Stimulated activated CD4-positive, alpha-beta T cell treated with anti-CD3 and anti-CD28 coated beads, Interleukin-4, amount 100 ng/mL, for 1 hour (primary cell): ENCODE measurements at places on chromosomes 11 and 22.

DNA sequence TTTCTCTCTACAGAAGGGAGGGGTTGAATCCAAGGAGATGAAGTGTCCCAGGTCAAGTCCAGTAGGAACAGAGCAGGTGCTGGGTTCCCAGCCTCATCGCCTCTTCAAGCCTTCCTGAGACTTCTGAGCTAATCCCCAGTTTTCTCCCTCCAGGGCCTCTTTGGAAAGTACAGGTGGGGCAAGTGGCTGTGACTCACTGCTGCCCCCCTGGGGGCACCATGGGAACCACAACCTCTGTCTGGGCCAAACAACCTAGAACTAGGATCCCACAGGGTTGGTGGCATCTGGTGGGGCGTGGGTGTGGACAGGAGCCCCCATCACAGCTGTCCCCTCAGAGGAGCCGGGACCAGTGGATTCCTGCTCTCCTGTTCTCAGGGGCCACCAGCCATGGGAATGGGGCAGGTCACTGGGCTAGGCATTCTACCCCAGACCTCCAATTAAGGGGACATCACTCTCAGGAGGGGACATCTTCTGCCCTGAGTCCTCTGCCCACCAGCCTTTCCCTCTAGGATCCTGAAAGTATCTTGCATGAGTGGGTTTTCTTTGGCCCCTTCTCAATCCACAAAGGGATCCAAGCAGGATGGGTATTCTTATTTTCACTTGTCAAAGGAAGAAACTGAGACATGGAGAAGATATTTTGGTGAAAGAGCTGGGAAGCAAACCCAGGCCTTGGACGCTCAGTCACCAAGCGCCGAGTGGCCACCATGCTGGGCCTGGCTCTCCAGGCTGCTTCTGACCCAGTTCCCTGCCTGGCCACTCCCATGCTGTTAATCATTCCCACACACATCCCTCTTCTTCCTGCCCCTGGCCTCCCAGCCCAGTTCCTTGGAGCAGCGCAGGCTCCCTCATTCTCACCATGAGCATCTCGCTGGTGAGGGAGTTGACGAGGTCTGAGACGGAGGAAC is 23.8 kb downstream of the LRRC10B start:
- DNase-seq: peak; percentile 45

- no peak for DNase-seq
Observed at GRCh38 chr11:77409046-77409445, 64.8 kb downstream of the PAK1 start.

GRCh38 chr22:33635766-33636165 is 284.5 kb downstream of the LARGE1 start:
- DNase-seq: no peak

- no peak for DNase-seq
Observed at GRCh38 chr11:61951484-61952135, 1.5 kb downstream of the BEST1 start.

DNA sequence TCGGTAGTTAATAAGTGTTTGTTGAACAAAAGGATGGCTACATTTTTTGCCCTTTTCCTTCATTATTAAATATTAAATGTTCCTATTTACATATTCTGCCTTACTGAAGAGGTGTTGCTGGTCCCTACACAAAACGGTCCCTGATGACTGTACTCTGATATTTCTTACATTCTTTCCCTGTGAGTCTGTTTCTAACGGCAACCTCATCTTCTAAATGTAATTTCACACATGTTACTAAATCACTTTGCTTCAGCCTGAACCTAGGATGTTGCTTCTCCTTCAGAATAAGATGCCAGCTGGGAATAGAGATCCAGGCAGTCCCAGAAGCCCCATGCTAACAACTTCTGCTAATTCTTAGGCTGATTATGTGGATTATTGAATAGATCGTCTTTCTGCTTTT is 50.3 kb downstream of the SPON1 start:
- no peak for DNase-seq

DNA sequence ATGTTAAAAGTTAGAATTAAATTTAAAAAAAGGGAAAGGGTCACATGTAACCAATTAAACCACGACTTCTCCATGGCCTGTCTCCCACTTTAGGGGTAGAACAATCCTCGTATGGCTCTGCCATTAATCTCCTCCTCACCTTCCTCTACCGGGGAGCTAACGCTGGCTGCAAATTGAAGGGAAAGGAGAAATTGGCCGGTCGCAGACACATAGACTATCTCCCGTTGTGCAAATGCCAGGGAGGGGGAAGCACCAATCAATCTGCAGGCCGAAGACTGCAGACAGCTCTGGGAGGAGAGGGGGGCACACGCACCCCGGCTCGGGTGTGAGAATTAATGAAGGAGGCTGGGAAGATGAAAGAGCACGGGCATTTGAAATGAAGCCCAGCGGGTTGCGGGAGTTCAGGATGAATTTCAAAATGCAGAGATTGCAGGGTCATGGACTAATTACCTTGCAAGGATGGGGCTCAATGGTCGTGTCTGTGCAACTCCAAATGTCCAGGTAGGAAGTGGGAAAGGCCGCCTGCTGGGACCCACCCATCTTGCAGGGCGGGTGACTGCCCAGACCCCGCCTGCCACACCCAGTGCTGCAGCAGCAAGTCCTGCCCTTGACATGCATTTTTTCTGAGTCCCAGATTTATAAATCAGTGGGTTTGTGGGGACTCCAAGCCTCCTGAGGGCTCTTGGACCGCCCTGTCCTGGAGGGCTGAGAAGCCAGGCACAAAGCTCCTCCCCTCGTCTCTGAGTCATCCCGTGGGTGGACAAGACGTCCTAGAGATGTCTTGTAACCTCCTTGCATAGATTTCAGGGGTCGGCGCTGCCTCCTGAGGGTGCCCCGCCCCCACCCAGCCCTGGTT is 534.2 kb downstream of the TBC1D22A start:
- DNase-seq: no peak

DNA sequence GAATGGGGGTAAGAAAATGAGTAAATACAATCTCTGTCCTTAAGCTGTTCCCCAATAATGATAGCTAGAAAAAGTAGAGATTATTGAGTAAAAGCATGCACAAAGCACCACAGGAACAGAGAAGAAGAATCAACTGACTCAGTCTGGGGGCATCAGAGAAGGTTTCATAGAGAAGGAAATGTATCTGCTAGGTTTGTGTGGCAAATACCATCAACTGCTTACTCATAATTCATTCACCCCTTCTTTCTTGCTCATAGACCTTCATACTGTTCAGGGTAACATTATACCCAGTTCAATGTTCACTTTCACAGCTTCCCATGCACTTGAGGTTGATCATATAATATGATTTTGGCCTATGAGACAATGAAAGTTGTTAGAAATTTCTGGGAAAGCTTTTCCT is 85.2 kb upstream of the SCUBE2 start:
- no peak for DNase-seq

- DNase-seq: no peak
Observed at GRCh38 chr22:24444729-24445466, 17.5 kb downstream of the ADORA2A start.

DNA sequence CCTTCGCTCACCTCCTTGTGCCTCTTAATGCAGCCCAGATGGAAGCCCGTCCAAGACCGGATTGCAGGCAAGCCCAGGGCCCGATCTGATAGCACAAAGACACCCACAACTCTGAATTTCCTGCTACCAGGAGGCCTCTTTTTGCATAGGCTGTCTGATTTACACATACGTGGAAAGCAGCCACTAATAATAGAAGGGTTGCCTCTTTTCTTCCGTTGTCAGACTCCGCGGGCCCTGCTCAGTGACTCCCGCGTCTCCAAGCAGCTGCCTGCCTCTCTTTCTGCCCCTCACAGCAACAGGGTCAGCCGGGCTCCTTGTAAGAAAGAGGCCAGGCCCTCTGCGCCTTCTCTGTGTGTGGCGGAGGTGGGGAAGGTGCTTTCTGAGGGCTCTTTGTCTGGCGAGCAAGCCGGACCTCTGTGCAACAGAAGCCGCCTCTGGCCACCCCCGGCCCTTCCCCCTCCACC is 26.7 kb downstream of the FLI1 start:
- DNase-seq: peak; percentile 39

GRCh38 chr11:64114231-64114630 is 51.7 kb downstream of the MACROD1 start:
- DNase-seq: no peak

DNA sequence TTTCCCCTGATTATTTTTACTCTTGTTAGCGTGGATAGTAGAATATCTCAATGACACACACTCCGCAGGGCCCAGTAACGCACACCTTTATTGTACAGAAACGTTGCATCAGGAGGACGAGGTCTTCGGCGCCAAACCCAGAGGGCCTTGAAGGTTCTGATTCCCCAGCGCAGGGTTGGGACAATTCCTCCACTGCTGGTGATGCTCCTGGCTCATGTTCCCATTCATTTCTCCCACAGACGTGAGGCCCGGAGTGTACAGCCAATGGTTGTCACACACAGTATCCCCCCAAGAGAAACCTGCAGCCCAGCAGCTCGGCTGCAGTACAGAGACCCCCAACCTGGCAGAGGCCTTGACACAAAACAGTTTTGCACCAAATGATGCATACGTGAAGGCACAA is 6.1 kb upstream of the ANO1 start:
- DNase-seq: no peak

- DNase-seq: peak; percentile 8
Observed at GRCh38 chr11:35619855-35620640, 1.8 kb downstream of the FJX1 start.

GRCh38 chr11:1060852-1061616 is 13.6 kb upstream of the MUC2 start:
- DNase-seq: no peak

DNA sequence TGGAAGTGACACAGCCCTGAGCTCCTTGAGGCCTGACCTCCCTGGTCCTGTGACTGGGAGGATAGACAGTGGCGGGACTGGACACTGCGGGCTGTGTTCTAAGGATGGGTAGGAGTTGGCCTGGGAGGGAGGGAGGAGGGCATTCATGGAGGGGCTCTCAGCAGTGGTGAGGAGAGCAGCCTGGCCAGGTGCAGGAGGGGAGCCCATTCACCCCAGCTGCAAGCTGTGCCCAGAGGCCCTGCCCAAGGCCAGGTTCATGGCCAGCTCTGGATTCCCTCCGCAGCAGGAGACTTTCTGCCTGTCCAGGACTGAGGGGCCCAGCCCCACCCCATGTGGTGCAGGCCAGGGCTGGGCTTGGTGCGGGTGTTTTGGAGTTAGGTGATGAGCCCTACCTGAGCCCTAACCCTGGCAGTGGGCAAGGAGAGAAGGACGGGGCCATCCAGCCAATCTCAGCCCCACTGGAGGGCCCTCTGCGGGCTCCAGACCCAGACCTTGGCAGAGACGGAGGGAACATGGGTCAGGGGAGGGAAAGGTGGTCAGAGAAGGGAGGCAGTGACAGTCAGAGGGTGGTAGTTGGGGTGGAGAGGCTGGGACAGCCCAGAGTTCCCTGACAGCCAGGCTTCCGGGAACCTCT is 26.8 kb downstream of the CACNA1I start:
- no peak for DNase-seq

GRCh38 chr22:23692598-23693291 is 1.9 kb downstream of the RGL4 start:
- no peak for DNase-seq

DNA sequence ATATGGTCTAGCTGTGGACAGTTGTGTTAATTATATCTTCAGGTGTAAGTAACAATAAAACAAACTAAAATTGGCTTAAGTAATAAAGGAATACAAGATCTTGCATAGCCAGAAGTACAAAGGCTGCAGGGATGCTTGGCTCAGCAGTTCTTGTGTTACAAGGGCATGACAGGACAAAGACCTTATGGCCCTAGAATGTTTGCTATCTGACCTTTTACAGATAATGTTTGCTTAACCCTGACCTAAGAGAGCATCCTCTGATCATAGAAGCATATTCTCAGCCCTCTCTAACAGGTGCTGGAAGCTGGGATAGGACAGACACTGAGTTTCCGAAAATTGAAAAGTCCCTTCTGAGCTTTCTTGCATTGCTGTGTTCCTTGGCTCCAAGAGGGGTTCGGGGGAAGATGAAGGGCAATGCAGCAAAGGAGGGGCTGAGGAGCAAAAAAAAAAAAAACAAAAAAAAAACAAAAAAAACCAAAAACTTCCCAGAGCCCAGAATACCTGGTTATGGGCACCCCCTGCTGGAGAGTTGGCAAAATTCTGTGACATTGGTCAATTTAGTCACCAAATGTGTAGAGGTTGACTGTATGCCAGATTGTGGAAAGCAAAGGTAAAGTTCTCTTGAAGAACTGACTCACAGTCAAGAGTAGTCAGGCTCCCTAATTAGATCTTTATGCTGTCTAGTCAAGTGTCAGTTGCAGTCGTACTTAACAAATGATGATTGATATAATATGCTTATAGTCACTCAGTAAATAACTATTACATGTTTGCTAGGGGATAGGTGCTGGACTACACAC is 10.4 kb upstream of the HIKESHI start:
- peak; percentile 72 for DNase-seq

- no peak for DNase-seq
Observed at GRCh38 chr22:26559961-26560575, 29.9 kb downstream of the TPST2 start.

DNA sequence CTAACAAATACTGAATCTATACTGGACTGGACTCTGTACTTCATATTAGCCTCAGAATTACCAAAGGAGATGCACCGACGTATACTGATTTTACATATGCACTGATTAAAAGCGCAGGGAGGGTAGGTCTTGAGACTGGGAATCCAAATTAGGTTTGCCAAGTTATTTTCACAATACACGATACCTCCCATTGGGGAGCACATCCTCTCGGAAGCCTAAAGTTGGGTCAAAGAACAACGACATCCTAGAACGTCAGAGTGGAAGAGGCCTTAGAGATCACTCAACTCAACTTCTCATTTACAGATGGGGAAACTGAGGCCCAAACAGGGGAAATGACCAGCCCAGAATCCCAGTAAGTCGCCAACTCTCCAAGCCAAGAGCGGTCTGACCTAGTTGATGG is 626 bp downstream of the DNAL4 start:
- no peak for DNase-seq

DNA sequence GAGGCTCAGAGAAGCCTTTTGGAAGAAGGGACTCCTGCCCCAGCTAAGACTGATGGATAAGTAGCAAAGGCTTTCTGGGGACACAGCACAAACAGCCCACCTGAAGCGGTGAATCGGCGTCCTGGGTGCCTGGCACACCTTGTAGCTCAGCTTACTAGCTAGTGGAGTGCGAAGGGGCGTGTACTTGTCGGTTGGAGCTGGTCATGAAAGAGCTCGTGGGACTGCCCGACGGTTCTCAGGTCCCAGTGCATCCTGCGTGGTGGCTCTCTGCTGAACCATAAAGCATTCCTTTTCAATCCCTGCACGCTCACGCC is 690 bp upstream of the UVRAG start:
- DNase-seq: no peak

GRCh38 chr22:49753961-49754695 is 73.5 kb downstream of the BRD1 start:
- no peak for DNase-seq

- no peak for DNase-seq
Observed at GRCh38 chr11:83192606-83193245, 786 bp upstream of the ANKRD42 start.
